Frontal cortex (tissue), 4 donors: ENCODE measurements at places on chromosomes 1 and 21. TPM values are rescaled to one million over a fixed set of nuclear protein-coding genes. Genes with fewer than 3 reads are reported as not detected.

SEC16B gene
- not detected for total RNA-seq

OR2T12 gene
- total RNA-seq, result not detected

NLRP3 gene
- 0.82 TPM for total RNA-seq

CTSS gene
- total RNA-seq, result 6.9 TPM

GNG12 gene
- total RNA-seq, result 21.2 TPM

PSRC1 gene
- total RNA-seq, result 7.7 TPM

GRCh38 chr1:111556325-111557037 lies 53.0 kb upstream of the ADORA3 start:
- DNase-seq, result no peak

DNA sequence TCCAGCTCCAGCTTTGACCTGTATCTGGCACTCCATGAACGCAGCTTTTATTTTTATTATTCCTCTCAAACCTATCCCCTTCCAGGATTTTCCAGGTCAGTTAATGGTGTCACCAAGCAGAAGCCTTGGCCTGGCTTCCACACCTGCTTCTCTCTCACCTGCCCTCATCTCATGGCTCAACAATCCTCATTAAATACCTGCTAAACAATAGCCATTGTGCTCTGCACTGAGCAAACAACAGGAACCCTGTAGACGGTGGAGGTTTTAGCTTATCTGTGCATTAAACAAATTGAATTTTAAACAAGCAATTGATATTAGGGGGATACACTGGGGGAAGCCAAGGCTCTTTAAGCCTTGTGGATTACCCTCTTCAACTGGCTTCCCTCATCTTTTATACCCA lies 15.3 kb downstream of the PYCR2 start:
- DNase-seq, result no peak

DNA sequence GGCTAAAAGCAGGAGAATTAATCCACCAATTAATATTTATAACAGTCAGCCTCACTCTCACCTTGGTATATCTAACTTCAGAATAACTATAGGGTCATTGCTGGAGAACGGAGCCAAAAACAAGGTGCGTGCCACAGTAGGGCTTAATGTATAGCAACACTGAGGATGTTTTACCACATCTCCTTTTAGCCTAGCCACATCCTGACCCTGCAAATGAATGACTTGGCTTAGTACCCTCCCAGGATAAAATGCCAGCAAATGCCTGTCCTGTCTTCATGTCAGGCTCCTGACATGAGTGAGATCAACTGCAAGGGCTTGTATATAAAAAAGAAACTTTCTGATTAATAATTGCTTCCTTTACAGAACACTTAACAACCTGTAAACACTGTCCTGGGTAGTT lies 2.7 kb upstream of the CDC42BPA start:
- DNase-seq, result no peak

- no peak for DNase-seq
These were observed 1.2 kb upstream of the DHRS3 start for GRCh38 chr1:12618965-12619791.

DNA sequence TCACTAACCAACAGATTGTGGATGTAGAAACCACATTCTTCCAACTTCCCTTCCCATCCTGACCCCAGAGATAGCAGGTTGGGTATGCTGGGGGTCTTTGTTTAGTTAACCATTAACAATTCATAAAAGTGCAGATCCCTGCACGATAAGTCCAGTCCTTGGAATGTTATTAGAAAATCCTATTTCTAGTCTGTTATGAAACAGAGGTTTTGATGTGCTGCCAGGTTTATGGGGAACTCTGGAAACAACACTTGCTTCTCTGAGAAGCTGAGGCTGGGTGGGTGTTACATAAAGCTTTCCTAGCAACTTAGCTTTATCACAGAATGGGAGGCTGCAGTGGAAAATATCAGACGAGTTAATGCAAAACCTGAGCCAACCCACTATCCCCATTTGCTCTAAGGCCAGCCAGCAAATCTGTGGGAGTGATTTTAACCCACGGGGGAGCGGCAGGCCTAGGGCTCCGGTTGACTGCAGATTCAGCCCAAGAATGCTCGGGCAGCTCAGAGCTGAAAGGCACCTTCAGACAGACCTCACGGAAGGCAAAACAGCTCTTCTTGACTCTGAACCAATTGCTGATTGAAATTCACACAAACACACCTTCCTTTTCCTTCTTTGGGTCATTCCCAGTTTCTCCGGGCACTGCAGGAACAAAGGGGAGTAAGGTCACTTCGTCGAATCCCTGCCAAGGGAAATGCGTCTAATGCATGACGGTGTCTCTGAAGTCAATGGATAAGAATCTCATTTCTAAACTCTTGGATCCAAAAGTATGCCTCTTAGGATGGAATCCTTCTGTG lies 111.7 kb upstream of the IRF2BP2 start:
- no peak for DNase-seq

DNA sequence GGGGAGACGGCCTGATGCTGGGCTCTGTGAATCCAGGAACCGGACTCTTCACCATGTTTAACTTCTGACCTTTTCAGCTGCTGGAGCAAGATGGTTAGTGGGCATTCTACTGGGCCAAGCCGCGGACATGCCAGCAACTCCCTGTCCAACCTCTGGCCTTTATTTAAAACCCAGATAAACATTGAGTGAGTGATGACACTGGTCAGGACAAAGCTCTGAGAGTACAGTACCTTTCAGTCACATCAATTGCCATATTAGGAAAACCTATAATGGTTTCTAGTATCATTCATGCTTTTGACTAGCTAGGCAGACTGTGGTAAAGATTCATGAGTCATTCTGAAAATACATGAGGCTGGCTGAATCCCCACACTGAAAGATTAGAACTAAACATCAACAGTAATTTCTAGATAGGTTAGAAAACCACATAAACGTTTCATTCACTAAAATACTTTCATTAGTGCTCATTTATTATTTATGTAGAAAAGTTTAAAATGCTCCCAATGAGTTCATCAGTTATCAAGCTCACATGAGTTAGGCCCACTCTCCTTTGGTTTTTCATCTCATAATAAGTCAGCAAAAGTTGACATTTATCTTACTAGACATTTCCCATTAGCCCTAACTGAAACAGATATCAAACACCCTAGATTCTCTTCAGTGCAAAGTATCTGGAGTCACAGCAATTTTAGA lies 7.1 kb upstream of the ACTA1 start:
- no peak for DNase-seq

DNA sequence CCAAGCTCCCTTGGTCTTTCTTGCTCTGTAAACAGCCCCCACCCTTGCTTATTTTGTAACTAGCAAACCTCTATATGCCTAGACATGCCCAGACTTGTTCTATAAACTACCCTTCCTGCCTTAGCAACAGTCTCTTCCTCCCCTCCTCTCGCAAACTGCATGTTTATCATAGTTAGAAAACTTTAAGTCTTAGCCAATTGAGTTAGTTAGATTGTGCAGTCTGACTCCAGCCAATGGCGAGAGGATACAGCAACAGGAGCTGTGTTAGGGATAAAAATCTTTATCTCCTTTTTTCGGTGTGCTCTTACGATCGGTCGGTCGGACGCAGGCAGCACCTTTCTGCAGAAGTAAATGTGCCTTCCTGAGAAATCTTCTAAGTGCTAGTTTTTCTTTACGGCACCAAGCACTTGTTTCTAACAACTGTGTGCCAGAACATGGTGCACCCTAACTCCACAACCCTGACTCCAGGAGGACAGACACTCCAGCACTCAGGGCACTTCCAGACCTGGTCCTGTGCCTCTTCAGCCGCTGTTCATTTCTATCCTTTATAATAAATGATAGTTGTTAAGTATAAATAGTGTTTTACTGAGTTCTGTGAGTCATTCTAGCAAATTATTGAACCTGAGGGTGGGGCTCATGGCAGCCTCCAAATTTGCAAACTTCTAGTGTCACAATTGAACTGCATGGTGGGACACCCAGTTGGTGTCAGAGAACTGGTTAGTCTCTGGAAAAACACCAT lies 25.7 kb upstream of the GNG4 start:
- DNase-seq, result no peak

GRCh38 chr1:3049905-3050304 lies 19.1 kb upstream of the PRDM16 start:
- no peak for DNase-seq

DNA sequence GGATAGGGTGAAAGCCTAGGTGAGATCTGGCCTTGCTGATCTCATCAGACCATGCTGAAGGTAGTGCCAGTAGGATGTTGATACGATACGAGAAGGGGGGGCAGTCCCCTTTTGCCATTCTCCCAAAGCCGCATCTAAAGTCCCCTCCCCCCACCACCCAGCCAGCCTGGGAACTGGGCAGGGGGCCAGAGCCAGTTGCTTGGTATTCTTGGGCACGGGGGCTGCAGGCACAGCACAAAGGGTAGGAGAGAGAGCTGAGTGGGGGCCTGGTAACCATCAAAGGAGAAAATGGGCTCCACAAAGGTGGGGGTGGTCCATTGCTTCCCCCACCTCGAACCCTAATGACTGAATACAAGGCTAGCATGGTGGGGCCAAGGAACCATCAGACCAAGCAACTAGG lies 5.4 kb downstream of the PEA15 start:
- no peak for DNase-seq

DNA sequence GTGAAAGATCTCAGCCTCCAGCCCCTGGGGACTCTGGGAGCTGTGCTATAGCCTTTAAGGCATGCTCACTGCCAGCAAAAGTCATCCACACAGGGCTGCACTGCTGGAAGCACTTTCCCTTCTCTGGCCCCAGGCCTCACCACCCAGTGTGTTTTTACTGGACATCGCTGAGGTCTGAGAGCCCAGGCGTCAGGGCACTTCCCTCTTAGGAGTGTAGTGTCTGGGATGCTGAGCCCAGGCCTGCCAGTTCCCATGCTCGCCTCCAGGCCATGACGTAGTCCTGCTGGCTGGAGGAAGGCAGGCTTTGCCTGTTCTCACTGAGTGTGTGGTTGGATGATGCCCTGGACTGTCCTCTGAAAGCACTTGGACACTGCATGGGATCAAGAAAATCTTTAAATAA lies 101.2 kb downstream of the GDAP2 start:
- DNase-seq, result no peak

DNA sequence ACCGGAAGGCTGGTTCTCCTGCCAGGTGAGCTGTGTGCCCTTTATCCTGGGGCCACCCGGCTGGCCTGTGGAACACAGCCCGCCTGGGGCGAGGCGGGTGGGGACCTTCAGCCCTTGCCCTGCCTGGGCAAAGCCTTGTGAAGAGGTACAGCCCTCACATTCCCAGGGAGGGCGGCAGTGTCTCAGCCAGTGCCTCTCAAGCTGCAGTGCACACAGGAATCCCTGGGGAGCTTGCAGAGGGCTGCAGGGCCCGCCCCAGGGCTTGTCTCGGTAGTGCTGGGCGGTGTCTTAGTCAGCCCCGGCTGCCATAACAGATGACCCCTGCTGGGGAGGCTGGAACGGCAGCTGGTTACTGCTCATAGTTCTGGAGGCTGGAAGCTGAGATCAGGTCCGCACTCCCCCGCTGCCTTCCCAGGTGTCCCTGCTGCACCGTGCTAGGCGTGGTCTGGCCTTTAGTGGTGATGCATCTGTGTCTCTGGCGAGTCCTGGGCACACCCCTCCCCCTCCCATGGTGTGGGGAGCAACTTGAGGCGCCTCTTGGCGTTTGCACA lies 12.6 kb downstream of the DFFB start:
- no peak for DNase-seq

DNA sequence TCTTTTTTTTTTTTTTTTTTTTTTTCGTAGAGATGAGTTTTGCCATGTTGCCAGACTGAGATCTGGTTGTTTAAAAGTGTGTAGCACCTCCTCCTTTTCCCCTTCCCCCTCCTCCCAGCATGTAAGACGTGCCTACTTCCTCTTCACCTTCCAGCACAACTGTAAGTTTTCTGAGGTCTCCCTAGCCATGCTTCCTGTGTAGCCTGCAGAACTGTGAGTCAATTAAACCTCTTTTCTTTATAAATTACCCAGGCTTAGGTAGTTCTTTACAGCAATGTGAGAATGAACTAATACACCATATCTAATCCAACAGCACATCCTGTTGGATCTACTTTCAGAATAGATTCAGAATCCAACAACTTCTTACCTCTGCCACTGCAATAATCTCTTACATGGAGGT lies 111.1 kb downstream of the CLIC6 start:
- no peak for DNase-seq

DNA sequence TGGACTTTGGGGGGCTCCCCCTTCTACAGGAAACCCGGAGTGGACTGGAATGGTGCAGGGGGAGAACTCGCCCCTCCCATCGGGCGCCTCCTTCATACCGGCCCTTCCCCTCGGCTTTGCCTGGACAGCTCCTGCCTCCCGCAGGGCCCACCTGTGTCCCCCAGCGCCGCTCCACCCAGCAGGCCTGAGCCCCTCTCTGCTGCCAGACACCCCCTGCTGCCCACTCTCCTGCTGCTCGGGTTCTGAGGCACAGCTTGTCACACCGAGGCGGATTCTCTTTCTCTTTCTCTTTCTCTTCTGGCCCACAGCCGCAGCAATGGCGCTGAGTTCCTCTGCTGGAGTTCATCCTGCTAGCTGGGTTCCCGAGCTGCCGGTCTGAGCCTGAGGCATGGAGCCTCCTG lies at the start of gene TNFRSF14:
Gene TNFRSF14, plus strand, starts transcription at position 95 of the 401 bp plus-strand sequence. Its CDS starts 294 bp downstream, at position 389.
- DNase-seq, result peak; percentile 74

DNA sequence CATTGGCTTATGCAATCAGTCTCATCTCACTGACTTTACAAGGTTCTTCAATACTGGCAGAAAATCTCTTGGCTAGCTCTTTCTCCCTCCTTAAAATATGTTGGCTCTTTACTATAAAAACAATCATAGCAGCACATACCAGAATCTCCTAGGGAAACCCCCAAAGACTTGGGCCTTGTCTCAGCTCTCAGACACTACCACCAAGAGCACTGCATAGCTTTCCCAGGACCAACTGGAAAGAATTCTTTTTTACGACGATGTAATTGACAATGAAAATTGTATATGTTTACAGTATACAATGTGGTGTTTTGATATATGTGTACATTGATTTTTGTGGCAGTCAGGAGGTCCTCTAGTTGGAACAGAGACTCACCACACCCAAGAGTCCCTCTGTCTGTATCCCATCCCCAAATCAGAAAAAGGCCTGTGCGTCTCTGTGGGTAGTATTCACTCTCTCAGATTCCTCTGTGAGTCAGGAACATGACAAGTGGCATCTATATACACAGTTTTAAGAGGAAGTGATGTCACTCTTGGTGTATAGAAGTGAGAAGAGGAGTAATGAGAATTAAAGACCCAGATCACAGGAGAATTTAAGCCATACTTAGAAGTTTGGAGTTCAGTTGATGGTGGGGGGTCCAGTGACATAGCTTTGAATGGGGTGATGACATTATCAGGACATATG lies 21.1 kb downstream of the SMAP2 start:
- no peak for DNase-seq

DNA sequence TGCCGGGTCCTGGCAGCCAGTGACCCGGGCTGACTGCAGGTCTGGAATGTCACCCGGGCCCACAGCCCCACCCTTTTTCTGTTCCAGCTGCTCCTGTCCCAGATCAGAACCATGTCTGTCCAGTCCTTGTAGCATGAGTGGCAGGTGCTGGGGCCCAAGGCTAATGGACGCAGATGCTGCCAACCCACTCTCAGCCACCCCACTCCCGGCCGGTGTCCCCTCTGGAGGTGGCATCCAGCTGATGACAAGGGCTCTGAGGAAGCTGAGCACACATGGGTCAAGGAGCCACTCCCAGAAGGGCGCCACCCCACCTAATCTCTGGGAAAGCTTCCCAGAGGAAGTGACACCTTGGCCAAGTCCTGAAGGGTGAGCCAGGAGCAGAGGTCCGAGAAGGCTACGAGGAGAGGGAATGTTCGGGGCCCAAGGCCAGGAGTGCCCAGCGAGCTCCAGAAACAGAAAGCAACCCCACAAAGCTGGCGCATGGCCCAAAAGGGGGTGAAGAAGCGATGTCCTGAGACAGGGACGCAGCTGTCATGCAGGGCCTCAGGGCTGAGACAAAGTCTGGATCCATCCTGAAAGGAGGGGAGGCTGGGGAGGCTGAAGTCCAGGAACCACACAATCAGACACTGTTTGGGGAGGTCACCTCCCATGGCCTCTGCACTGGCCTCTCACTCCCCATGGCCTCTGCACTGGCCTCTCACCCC lies 39.5 kb downstream of the ACOT7 start:
- no peak for DNase-seq

GRCh38 chr1:167996266-167996665 lies 59.4 kb upstream of the MPC2 start:
- DNase-seq, result no peak
